ENCODE measurements at places on chromosomes 6 and 20.

- H3K27ac ChIP-seq: no peak overlapping the region
- no peak for DNase-seq
- no peaks in the 10 kb centered on the region for H3K4me1 ChIP-seq
Observed at GRCh38 chr20:11467436-11467835, 450.3 kb upstream of the BTBD3 start.

DNA sequence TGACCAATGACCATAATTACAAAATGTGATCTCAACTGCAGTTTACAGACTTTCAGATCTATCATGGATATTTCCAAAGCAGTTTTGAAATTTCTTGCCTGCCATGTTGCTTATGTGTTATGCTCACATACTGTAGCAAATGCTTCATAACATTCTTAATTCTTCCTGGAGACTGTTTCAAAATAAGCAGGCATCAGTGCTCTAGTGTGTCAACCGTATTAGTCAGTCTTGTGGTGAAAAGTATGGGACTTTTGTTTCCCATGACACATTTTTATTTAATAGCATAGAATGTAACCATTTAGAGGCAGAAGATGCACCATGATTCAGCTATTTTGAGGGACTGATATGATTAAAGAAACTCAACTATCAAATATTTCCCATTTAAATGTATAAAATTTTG lies 1.7 kb downstream of the POPDC3 start:
- no peaks in the 10 kb centered on the region for H3K27me3 ChIP-seq
- peak overlapping the region; percentile 82 for H3K4me3 ChIP-seq

DNA sequence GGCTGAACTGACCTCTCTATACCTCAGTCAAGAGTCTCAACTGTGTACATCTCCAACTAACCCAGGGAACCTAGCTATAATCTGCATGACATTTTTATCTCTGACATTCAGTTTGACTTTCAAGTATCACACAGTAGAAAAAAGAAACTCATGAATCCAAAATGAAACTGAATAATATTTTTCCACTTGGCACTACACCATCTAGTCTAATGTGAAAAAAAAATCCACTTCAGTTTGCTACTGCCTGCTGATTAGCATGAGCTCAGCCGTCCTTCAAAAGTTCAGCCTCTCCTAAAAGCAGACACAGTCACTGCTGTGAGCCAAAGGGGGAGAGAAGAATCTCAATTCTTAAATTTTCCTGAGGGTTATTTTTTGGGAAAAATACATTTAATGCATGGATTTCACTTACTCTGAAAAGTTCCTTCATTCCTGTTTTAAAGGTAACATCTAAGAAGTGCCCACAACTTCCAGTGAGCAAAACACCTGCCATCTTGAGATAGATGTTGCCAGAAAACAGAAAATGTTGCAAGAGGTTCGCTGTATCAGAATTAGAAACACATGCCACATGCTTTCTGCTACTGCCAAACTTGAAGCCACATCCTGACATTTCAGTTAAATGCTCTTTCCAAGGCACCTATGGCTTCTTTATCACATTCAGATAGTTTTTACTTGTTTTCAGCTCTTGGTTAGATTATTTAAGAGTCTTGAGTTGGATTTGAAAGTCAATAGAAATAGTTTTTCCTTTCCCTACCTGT lies 95.4 kb downstream of the MKKS start:
- H3K27ac ChIP-seq: no peak overlapping the region
- H3K4me1 ChIP-seq: peaks cover 4% of the 10 kb centered on the region
- no peaks in the 10 kb centered on the region for H3K27me3 ChIP-seq
- no peak for DNase-seq
- no peaks in the 10 kb centered on the region for H3K36me3 ChIP-seq

GRCh38 chr6:166237617-166238016 lies 70.0 kb upstream of the TBXT start:
- no peaks in the 10 kb centered on the region for H3K4me1 ChIP-seq
- no peak overlapping the region for H3K27ac ChIP-seq
- peaks cover 4% of the 10 kb centered on the region for H3K27me3 ChIP-seq
- H3K4me3 ChIP-seq: no peak overlapping the region
- no peaks in the 10 kb centered on the region for H3K36me3 ChIP-seq
- peak; percentile 50 for DNase-seq

DNA sequence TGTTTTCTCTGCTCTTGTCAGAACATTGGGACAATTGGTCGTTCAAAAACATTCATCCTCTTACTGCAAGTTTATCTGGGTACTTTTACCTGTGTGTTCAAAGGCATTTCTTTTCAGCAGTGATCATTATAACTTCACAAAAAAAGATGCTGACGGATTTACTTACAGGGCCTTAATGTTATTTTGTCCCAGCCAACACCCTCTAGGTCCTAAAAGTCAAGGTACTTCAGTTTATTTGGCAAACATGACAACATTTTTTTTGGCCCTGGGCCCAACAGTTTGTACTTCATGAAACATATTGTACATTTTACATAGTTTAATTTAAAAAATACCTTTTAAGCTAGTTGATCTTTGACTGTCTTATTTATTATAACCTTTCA lies 241.2 kb upstream of the TAB2 start:
- no peaks in the 10 kb centered on the region for H3K27me3 ChIP-seq
- no peaks in the 10 kb centered on the region for H3K36me3 ChIP-seq
- no peak for DNase-seq

DNA sequence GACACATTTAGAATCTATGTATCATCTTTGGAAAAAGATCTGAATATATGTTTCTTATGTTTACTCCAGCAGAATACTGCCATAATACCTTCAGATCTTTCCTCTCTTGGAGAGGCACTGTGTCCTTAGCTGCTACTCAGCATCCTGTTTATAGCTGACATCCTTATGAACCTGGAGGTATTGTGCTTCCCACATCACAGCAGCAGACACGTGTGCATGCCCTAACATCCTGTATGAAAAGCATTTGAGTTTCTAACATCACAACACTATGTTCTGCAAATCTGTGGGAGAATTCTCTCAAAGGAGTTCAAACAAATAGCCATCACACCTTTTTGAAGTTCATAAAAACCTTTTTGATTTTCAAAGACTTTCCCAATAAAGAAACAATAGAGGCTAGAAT lies 216.0 kb downstream of the GJA1 start:
- no peaks in the 10 kb centered on the region for H3K27me3 ChIP-seq
- no peak overlapping the region for H3K4me3 ChIP-seq
- no peak overlapping the region for H3K27ac ChIP-seq
- no peaks in the 10 kb centered on the region for H3K36me3 ChIP-seq

DNA sequence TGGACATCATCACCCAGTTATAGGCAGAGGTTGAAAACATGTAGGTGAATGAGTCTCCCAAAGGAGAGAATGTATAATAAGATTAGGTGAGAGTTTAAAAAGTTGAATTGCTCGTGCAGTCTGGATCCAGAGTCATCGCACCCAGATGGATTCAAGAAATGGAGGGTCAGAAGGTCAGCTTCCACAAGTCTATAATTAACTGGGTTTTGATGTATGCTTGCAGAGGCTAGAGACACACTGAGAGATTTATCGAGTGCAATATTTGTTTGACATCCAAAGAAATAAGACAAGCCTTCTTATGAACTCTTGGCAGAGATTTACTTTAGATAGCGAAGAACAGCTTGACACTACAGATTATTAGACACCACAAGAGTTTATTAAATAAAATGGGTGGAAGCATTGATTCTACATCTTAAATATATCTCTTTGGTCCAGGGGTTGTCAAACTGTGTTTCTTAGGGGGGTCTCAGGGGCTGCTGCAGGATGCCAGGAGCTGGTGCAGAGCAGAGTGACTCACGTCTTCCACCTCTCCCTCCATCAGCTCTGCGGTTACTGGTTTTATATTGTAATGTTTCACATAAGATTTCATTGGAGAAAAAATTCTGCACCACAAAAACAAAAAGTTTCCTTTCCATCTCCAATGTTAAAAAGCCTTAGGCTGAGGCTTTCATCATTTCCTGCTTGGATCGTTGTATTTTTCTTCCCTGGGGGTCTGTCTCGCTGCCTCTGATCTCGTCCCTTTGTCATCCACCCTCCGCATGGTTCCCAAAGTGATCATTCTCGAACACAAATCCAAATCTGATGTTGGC lies 176.2 kb upstream of the AHI1 start:
- peak overlapping the region; percentile 8 for H3K27ac ChIP-seq
- H3K4me3 ChIP-seq: no peak overlapping the region
- H3K36me3 ChIP-seq: no peaks in the 10 kb centered on the region
- H3K4me1 ChIP-seq: peaks cover 6% of the 10 kb centered on the region
- no peak for DNase-seq
- H3K27me3 ChIP-seq: no peaks in the 10 kb centered on the region

GRCh38 chr6:13044390-13044789 lies 283.9 kb downstream of the TBC1D7 start:
- no peak overlapping the region for H3K4me3 ChIP-seq
- H3K4me1 ChIP-seq: no peaks in the 10 kb centered on the region

- DNase-seq: no peak
- peak overlapping the region; percentile 60 for H3K27ac ChIP-seq
- peaks cover 64% of the 10 kb centered on the region for H3K4me1 ChIP-seq
- H3K4me3 ChIP-seq: no peak overlapping the region
Observed at GRCh38 chr6:35178012-35178411, 35.7 kb upstream of the SCUBE3 start.

DNA sequence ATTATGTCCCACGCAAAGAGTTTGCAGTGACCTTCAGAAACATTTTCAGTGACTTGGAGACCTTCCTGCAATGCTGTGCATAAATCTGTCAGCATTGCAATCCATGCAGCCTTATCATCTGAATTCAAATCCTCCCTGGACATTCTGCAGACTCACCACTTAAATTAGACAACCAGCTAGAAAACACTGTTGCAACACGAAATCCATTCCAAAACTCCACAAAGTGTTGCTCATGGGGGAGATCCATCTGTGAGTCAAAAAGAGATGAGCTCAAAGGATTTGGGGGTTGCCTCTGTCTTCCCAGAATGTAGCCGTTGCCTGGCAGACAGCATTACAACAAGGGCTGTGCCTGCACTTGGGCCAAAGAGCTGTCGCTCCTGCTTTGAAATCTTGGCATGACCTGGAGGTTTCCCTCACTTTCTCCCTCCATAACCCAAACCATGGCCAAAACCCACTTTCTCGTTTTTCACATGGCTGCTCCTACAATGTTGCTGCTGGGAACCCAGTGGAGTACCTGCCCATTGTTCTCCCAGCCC lies 163.5 kb upstream of the CDYL start:
- peak; percentile 78 for DNase-seq
- H3K4me3 ChIP-seq: no peak overlapping the region
- no peaks in the 10 kb centered on the region for H3K36me3 ChIP-seq
- peaks cover 15% of the 10 kb centered on the region for H3K27me3 ChIP-seq

- H3K27me3 ChIP-seq: no peaks in the 10 kb centered on the region
- no peaks in the 10 kb centered on the region for H3K36me3 ChIP-seq
- no peaks in the 10 kb centered on the region for H3K4me1 ChIP-seq
Observed at GRCh38 chr20:57071283-57071731, 195.1 kb downstream of the BMP7 start.

DNA sequence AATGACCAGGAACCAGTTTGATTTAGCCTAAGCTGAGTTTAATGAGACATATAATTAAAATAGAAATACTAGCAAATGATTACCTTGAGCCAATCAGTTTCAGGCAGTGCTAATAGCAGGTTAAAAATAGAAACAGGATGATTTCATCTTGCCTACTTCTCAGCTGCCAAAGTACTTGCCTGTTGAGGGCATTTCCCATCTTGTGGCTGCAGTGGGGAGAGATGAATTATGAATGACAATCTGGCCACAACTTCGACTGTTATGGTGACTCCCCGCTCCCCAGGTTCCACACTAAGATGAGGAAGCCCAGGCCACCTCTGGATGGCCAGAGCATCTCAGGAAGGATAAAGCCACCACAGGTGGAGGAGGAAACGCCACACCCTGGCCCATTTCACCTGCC lies 31.3 kb downstream of the MBOAT1 start:
- no peaks in the 10 kb centered on the region for H3K4me1 ChIP-seq
- no peak for DNase-seq
- H3K27me3 ChIP-seq: no peaks in the 10 kb centered on the region
- no peak overlapping the region for H3K27ac ChIP-seq
- no peaks in the 10 kb centered on the region for H3K36me3 ChIP-seq

GRCh38 chr6:160461641-160462040 lies 113.5 kb downstream of the SLC22A3 start:
- H3K4me1 ChIP-seq: peaks cover 14% of the 10 kb centered on the region
- H3K4me3 ChIP-seq: no peak overlapping the region
- no peaks in the 10 kb centered on the region for H3K36me3 ChIP-seq
- no peaks in the 10 kb centered on the region for H3K27me3 ChIP-seq

DNA sequence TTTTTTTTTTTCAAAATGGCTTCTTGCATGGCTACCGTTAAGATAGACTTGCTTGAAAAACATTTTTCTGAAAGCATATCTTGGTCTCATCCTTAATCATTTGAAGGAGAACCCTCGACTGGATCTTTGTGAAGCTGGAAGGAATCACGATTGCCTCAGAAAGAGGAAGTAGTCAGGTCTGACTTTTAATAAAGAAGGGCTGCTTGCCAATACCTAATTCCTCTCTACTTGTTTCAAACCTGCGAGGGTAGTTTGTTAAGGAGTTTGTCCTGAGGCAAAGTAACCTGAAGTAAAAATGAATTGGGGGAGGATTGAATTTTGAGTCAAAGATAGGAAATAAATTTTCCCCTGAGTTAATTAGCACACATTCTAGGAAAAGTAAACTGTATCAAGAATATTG lies 288.1 kb upstream of the MAP3K7 start:
- H3K4me1 ChIP-seq: no peaks in the 10 kb centered on the region
- H3K27me3 ChIP-seq: no peaks in the 10 kb centered on the region

- no peaks in the 10 kb centered on the region for H3K36me3 ChIP-seq
- DNase-seq: no peak
- no peak overlapping the region for H3K4me3 ChIP-seq
- H3K27me3 ChIP-seq: peaks cover 24% of the 10 kb centered on the region
- no peaks in the 10 kb centered on the region for H3K4me1 ChIP-seq
Observed at GRCh38 chr20:43188234-43188653, 1.5 kb downstream of the PTPRT start.

- H3K4me3 ChIP-seq: no peak overlapping the region
- H3K27me3 ChIP-seq: no peaks in the 10 kb centered on the region
- H3K27ac ChIP-seq: no peak overlapping the region
- no peaks in the 10 kb centered on the region for H3K36me3 ChIP-seq
Observed at GRCh38 chr20:10077081-10077471, 42.3 kb downstream of the ANKEF1 start.

DNA sequence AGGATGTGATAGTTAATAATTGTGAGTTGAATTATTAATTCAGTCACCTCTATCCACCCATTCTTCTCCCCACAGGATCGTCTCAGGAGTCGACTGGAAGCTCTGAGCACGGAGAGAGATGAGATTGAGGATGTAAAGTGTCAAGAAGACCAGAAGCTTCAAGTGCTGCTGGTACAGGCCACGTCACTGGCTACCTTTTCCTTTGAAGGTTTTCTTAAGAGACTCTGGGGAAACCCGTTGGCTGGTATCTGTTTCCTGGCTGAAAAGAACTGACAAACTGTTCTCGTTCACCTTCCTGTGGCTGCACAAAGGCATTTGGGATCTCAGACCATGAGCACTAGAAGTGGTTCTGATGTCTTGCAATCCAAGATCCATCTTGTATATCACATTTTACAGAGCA lies 3.8 kb downstream of the TRIM15 start:
- H3K36me3 ChIP-seq: no peaks in the 10 kb centered on the region
- no peak overlapping the region for H3K4me3 ChIP-seq
- DNase-seq: no peak
- H3K4me1 ChIP-seq: no peaks in the 10 kb centered on the region
- no peak overlapping the region for H3K27ac ChIP-seq

Measured in osteoblast (primary cell).